ENCODE measurements at places on chromosomes 1 and 21.

DNA sequence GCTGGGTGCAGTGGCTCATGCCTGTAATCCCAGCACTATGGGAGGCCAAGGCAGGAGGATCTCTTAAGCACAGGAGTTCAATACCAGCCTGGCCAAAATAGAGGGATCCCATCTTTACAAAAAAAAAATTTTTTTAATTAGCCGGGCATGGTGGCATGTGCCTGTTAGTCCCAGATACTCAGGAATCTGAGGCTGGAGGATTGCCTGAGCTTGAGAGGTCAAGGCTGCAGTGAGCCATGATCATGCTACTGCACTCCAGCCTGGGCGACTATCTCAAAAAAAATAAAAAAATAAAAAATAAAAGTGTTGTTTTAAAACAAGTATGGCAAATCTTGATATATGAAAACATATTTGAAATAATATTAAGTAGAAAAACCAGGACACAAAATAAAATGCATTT is 44.4 kb upstream of the CACHD1 start:
- no peak for DNase-seq

DNA sequence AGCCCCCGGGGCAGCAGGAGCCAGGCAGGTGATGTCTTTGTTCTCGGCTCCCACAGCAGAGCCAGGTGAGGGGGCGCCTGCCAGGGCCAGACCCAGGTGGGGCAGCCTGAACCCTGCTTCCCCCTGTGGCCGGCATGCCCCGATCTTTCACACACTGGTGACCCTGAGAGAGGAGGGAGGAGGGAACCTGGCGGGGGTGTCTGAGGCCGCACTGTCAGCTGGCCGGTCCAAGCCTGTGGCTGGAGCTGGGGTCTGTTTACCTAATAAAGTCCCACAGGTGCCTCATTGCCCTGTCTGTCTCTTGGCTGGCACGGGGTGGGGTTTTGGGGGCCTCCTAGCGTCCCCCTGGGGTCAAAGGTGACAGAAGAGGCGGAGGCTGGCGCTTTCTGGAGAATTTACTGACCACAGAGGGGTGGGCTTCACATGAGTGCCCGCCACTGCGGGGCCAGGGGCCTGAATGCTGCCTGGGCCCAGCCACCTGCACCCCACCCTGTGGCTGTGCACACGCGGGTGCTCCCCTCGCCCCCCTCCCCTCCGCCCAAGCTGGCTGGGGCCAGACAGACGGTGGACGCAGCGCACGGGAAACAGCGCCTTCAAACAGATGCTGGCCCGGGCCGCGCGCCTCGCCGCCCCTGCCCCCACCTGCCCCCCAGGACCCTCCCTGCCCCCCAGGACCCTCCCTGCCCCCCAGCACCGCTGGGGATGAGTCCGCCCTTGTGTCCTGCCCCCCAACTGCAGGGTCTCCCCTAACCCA is 5.8 kb downstream of the TMEM240 start:
- no peak for DNase-seq

- DNase-seq, result no peak
These were observed 13.3 kb downstream of the MFAP2 start for GRCh38 chr1:16967095-16967575.

GRCh38 chr1:25206201-25206600 is 26.1 kb downstream of the SYF2 start:
- no peak for DNase-seq

DNA sequence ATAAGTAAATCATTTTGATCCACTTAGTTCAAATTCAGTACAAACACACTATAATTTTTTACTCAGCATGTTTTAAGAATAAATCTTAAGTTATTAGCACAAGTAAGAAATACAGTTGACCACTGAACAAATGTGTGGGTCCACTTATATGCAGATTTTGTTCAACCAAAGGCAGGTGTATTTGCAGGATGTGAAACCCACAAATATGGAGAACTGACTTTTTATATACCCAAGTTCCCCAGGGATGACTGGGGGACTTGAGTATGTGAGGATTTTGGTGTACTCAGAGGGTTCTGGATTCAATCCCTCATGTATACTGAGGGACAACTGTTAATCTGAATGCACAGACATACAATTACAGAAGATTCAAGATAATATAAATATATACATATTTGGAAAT is 25.7 kb upstream of the ERICH3 start:
- DNase-seq, result no peak

DNA sequence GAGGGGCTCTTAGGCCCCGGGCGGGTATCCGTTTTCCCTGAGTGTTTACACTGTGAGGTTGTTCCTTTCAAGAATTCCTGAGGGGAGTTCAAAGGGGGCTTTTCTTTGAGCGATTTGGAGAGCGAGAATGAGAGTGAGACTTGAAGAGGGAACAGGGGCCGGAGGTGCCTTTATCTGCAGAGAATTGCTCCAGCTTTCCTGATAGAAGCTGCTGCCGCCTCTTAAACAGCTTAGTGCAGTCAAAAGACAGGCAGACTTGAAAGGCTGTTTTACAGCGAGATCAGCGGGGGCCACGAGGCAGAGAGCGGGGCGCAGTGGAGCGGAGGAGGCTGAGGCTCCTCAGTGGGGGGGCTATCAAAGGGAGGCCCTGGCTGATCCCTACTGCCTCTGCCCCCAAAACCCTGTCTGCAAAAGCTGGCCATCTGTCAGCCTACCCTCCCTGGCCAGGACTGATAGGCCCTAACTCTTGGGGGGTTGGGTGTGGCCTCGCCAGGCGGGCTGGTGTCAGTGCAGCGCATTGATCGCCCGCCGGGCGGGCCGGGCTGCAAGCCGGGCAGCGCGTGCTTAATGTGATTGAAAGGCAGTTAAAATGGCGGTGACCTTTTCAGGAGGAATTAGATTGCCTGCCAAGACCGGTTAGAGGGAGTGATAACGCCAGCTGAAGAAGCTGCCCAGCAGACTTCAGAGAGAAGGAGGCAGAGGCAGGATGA is 36.4 kb downstream of the TMEM53 start:
- no peak for DNase-seq

DNA sequence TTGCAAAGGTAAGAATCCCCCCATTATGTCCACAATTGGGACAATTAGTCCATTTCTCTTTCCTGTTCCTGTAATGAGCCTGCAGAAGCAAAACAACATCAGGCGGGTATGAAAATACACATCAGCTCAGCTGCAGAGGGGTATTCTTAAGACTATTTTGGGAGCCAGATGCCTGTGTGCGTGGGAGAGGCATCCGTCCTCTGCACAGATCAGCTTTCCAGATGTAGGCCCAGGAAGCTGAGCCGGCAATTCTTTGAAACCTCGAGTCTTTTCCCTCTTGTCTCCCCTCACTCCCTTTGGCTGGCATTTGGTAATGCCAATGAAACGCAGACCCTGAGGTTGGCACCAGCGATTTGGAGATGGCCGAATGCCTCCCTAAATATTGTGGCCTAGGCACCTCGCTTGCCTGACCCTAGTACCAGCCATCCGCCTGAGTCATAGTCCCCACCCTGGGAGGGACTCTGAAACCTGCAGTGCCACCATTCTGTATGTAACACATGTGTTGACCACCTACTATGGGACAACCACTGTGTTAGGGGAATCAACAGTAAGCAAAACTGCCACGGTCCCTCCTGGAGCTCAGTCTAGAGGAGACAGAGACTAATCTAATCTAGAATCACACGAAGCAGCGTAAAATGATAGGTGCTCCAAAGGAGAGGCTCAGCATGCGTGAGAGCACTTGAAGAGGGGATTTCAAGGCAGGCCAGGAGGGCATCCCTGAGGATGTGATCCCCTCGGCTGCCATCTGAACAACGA is 603.0 kb downstream of the MATN1 start:
- DNase-seq, result no peak

DNA sequence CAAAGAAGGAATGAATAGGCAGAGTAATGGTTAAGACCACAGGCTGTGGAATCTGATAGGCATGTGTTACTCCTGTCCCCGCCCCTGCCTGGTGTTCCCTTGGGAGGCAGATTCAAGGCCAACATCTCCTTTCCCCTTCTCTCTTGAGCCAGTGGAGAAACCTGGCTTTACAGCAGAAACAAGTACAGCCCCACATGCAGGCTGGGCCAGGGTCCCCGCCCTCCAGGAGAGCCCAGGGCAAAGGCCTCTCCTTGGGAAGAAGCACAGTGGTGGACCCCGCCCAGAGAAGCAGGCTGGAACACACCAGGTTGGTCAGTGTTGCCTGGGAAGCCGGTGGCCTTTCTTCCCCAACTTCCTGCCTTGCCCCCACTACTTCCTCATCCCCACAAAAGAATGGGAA is 6.8 kb downstream of the C1orf167 start:
- no peak for DNase-seq

GRCh38 chr1:7421471-7422075 is 349.5 kb upstream of the VAMP3 start:
- no peak for DNase-seq
